ENCODE measurements at places on chromosomes 1 and 21.

DNA sequence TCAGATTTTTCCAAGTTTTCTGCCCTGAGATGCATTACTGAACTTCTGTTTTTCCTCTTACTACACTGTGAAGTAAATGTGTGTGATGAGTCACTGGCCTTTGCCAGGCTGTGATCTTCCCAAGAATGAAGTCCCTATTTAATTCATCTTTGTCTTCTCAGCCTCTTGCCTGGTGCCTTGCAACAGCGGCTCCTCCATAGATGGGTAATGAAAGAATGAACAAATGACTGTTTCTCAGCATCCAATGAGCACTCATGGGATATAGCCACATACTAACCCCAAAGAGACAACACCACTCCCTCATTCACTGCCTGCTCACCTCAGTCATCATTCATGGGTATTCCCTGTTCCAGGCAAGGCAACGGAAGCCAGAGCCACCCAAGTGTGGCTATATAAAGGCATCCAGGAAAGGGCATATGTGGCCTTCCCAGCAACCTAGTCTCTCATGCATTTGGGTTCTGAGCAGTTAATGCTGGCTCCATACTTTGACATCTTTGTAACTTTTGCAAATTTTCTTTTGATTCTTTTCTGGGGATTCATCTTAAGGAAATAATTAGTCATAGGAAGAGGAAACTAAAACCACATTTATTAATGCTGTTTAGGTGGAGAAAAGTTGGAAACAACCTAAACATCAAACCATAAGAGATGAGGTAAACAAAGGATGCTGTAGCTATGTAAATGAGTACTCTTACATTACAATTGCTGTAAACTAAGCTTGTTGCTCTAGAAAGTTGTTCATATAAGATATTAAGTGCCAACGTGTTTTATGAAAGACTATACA is 71.9 kb downstream of the HIVEP3 start:
- no peak for DNase-seq

DNA sequence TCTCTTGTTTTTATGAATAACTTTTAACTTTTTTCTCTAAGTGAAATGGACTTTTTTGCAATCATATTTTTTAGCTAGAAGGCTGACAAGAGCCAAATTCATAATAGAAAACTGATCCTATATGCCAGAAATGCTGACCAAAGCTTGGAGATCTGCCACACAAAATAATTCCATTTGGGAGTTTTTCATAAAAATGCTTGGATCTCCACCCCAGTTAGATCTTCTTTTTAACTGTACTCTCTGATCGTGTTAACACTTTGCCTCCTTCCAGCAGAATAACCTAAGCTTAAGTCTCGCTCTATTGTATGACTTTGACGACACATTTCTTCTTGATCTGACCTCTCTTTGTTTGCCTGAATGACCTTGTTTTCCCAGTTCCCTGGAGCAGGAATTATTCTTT is 16.8 kb downstream of the FLG2 start:
- no peak for DNase-seq

DNA sequence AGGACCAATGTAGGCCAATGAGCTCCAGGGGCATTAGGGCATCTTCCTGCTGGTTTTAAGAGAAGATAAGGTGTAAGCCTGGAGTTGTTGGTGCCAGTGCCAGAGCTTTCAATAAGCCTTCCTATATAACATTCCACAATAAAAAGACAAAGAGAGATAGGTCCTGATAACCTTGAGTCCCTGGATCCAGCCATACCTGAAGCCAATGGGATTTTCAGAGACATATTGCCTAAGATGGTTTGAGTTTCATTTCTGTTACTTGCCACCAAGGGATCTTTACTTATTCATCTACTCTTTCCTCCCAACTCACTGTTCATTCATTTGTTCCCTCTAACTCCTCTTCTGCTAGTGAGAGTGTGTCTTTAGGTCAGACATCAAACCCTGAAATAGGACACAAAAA is 68.8 kb upstream of the CAPZB start:
- DNase-seq = no peak

- DNase-seq = no peak
Measured at GRCh38 chr21:43865540-43866259, 677 bp downstream of the AGPAT3 start.

DNA sequence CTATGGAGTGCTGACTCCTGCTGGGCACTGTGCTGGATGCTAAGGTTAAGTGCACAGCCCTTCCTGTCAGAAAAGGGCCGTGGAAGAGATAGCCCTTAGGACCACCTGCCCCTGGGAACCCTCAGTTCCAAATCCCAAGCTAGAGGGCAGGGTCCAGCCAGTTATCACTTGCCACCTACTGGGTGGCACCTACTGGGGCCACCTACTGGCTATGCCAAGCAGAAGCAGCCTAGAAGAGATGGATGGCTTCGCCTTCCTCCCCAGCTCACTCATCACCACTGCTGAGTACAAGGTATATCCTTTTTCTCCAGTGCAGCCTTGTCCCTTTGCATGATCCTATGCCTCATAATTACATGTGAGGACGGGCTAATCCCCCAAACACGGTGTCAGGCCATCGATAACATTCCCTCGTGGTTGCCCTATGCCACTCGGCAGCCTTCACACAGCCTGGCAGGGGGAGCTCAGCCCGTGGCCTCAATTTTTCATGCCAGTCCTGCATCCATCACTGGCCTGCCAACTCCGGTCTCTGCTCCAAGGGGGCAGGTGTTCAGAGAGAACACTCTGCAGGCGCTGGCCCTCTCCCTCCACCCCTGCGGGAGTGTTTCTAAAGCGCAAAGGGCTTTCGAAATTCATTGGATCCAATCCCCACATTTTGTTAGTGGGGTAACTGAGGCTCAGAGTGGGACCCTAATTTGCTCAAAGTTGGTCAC is 49.0 kb downstream of the SYT2 start:
- DNase-seq = no peak

DNA sequence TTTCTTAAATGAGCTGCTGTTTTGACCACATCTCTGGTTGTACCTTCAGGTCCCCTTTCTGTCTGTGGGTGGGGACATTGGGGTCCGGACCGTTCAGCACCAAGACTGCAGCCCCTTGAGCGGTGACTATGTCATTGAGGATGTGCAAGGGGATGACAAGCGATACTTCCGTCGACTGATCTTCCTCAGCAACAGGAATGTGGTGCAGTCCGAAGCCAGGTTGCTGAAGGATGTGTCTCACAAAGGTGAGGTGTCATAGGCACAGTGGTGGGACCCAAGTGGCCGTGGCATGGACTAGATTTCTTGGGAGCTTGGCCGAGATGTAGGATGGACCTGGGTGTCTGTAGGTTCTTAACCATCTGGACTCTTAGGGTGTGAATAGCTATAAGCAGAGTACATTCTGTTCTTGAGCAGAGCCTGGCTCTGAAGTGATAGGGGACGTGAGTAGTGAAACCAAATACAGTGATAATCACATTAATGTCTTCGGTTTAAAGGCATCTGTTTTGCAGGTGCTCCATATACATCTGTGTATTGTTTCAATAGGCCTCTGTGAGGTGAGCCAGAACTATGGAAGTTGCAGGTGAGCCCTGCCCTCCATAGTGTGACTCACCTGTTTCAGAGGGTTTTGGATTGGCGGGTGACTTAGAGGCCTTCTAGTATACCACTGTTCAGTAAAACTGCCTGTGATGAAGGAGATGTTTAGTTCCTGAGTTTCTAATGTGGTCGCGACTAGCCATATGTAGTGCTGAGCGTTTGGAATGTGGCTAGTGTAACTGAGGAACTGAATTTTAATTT is 6.4 kb downstream of the METTL13 start:
- DNase-seq = no peak

- DNase-seq = no peak
Measured at GRCh38 chr1:223653015-223653414, 12.5 kb downstream of the CAPN8 start.

DNA sequence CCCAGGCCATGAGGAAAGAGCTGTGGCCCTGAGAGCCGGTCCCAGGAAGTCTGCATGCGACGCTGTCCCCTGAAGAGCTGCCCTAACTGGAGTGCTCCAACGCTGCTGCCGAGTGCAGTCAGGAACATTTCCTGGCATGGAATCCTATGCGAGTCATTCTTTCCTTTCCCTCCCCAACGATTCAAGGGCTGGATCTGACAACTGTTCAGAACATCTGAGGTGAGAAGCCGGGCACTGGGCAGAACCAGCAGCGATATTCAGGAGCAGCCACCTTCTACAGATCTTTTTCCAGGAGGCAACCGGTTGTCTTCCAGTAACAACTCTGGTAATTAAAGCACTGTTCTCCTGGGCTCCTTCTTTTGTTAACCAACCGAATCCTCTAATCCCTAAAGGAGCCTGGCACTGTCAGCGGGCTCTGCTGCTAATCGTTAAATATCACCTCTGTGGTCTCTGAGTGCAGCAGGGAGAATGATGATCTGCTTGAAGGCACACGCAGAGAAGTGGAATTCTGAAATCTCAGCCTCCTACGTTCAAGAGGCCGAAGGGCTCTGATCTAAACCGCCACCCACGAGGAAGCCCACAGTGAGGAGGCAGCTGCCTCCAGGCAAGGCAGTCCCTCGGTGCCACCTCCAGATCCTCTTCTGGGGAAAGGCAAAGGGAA is 55.8 kb downstream of the SLC45A1 start:
- DNase-seq = no peak

DNA sequence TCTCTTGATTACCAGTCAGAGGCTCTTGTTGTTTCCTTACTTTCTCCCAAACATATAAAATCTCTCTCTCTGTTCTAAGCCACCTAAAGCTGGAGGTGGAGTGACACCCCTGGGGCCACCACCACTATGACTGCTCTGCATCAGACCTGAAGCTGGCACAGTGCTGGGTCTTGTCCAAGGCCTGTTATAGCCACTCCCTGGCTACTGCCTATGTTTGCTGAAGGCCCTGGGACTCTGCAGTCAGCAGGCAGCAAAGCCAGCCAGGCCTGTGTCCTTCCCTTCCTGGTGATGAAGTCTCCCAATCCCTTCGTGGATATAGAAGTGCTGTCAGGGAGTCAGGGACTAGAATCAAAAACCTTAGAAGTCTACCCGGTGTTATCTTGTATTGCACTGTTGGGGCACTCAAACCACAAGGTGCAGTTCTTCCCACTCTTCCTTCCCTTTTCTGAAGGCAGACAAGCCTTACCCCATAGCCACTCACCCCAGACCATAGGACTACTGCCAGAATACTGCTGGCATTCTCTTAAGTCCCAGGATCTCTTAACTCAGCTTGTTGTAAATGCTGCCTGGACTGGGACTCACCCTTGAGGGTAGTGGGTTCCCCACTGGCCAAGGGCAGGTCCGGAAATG is 103.1 kb downstream of the RPS6KC1 start:
- no peak for DNase-seq

- DNase-seq = no peak
Measured at GRCh38 chr1:75582725-75583261, 28.1 kb downstream of the SLC44A5 start.

DNA sequence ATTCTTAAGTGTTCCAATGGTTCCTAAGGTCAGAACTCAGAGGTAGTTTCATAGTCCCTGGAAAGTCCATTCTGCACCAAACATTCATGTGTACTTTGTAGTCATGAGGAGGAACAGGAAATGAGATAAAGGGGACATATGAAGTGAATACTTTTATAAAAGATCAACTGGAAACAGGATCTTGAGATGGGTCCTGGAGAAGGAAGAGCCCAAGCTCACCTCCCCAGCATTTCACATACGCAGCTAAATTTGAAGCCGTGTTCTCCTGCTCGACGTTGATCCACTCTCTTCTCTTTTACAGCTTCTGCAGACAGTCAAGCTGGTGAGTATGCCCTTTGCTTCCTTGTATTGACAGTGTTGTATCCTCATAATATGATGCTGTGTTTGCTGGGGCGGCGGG is 429 bp downstream of the FCGR2A start:
- no peak for DNase-seq

Data from brain pericyte (primary cell).